ENCODE measurements at places on chromosomes 6 and 20. TPM values are rescaled to one million over a fixed set of nuclear protein-coding genes. Genes with fewer than 3 reads are reported as not detected.

PGC gene
- 51.3 TPM for polyA plus RNA-seq

TGM3 gene
- polyA plus RNA-seq = 0.35 TPM

RNF39 gene
- polyA plus RNA-seq = 0.27 TPM

RFX6 gene
- polyA plus RNA-seq = 0.67 TPM

TOX2 gene
- not detected for polyA plus RNA-seq

TSPYL4 gene
- 2.4 TPM for polyA plus RNA-seq

RPS6KA2 gene
- polyA plus RNA-seq = 21.9 TPM

ACTR5 gene
- polyA plus RNA-seq = 4.7 TPM

NCR2 gene
- polyA plus RNA-seq = not detected

LINC00237 gene
- not detected for polyA plus RNA-seq

CAGE1 gene
- 0.01 TPM for polyA plus RNA-seq

RAB32 gene
- 20.3 TPM for polyA plus RNA-seq

ZNF165 gene
- polyA plus RNA-seq = 2.7 TPM

CLPSL2 gene
- polyA plus RNA-seq = not detected

KIF25 gene
- not detected for polyA plus RNA-seq

EDN3 gene
- 54.3 TPM for polyA plus RNA-seq

HRH3 gene
- polyA plus RNA-seq = 0.06 TPM

THBD gene
- 1.8 TPM for polyA plus RNA-seq

OR2B6 gene
- polyA plus RNA-seq = not detected

TENT5A gene
- 17.6 TPM for polyA plus RNA-seq

FNDC11 gene
- polyA plus RNA-seq = 0.25 TPM

HIVEP1 gene
- 6.3 TPM for polyA plus RNA-seq

ZNF391 gene
- polyA plus RNA-seq = 5.1 TPM

HLA-DRA gene
- 428 TPM for polyA plus RNA-seq

ARMC2 gene
- polyA plus RNA-seq = 1.7 TPM

CLVS2 gene
- polyA plus RNA-seq = 0.06 TPM

BMP7 gene
- polyA plus RNA-seq = 0.92 TPM

SIRPB2 gene
- polyA plus RNA-seq = not detected

LIN28B gene
- polyA plus RNA-seq = not detected

IL17F gene
- 1.2 TPM for polyA plus RNA-seq

BANF2 gene
- not detected for polyA plus RNA-seq

FARS2 gene
- 15.4 TPM for polyA plus RNA-seq

IPCEF1 gene
- 0.81 TPM for polyA plus RNA-seq

RPS21 gene
- polyA plus RNA-seq = 4,142 TPM

ADA gene
- polyA plus RNA-seq = 4.3 TPM

MYBL2 gene
- 36.9 TPM for polyA plus RNA-seq

TRERF1 gene
- 5.0 TPM for polyA plus RNA-seq

NOTCH4 gene
- 15.2 TPM for polyA plus RNA-seq

POPDC3 gene
- 0.21 TPM for polyA plus RNA-seq

RUNX2 gene
- 0.81 TPM for polyA plus RNA-seq

CPNE5 gene
- 10.8 TPM for polyA plus RNA-seq

OR2H1 gene
- polyA plus RNA-seq = not detected

WFDC2 gene
- polyA plus RNA-seq = 1.8 TPM

BPIFB1 gene
- polyA plus RNA-seq = 1.3 TPM

TRIM10 gene
- 1.4 TPM for polyA plus RNA-seq

TUBB gene
- polyA plus RNA-seq = 371 TPM

PLEKHG1 gene
- polyA plus RNA-seq = 3.0 TPM
